Astrocyte of the spinal cord (primary cell): ENCODE measurements at places on chromosomes 1 and 21.

GRCh38 chr1:228922722-228923376, 187.6 kb downstream of the RHOU start:
- DNase-seq: no peak

DNA sequence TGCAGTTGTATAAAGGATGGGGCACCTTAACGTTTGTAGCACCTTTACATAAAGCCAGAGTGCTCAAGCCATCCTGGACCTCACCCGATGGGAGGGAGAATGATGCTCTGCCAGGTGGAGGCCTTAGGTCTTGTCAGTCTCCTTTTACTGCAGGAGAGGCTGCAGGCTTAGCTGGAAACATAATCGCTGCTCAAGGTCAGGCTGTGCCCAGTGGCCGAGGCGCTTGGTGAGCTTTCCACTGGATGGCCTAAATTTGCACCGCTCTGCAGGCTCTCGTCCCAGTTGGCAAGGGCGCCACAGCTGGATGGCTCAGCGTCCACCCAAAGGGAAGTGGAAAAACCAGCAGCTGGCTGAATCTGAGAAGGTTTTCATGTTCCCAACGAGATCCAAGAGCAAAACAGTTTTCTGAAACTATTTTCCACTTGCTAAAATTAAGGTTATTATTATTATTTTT, 438.9 kb downstream of the CAMTA1 start:
- no peak for DNase-seq

DNA sequence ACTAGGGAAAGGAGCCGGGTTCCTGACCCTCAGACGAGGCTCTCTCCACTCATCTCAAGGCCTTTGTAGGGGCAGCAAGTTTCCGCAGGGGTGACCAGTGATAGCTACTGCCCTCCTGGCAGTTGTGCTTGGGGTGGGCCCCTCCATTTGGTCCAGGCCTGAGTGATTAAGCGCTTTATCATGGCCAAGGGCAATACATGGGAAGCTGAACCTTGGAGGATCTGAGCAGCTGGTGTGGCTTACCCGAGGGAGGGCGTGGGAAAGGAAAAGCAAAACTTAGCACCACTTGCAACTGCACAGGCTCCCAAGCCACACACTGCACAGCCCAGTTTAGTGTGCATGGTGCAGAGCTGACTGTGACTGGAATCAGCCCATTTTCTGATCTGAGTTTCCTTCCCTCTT, 47.8 kb downstream of the GADD45A start:
- peak; percentile 75 for DNase-seq

DNA sequence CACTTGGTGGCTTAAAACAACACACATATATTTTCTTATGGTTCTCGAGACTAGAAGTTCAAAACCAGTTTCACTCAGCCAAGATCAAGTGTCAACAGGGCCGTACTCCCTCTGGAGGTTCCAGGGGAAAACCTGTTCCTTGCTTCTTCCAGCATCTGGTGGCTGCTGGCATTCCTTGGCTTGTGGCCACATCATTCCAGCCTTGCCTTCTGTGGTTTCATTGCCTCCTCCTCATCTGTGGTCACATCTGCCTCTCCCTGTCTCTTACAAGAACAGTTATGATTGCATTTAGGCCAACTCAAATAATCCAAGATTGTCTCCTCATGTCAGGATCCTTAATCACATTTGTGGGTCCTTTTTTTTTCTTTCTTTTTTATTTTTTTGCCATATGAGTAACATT, 240.7 kb upstream of the HOOK1 start:
- peak; percentile 93 for DNase-seq

DNA sequence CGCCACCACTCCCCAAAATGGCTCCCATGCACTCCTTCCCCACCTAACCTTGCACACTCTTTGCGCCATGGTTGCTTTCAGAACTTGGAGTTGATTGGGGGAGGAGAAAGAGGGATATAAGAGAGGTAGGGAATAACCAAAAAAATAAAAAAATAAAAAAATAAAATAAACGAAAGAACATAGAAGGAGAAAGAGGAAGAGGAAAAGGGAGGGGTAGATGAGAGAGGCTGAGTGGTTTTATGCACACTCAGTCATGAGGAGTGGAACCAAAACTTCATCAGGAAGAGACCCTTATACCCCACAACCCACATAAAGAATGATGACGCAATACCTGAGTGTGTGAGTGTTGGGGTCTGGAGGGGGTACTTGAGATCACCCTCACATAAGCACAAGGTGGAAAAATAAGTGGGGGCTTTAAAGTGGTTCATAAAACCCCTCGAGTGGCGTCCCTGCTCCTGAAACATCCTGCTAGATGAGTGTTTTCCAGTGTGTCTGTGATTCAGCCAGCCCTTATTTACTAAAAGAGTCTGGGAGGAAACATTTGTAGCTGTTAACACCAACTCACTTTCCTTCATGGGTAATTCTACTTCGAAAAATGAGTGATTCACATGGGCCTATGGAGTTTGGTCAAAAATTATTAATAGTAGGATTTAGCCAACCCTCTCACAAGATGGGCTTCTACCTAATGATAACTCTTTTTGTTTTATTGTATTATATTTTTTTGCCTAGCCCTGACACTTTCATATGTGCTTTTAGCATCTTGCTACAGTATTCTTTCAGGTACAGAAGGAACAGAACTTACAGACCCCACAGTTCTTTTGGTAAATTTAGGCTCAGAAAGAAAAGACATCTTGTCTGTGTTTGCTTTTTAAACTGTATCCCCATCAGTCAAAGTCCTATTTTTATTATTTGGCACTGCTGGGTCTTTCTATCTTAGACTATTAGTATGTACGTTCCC, 5.2 kb downstream of the SLAMF1 start:
- DNase-seq: no peak

GRCh38 chr1:248850124-248850523, 8.8 kb downstream of the ZNF692 start:
- DNase-seq: no peak

DNA sequence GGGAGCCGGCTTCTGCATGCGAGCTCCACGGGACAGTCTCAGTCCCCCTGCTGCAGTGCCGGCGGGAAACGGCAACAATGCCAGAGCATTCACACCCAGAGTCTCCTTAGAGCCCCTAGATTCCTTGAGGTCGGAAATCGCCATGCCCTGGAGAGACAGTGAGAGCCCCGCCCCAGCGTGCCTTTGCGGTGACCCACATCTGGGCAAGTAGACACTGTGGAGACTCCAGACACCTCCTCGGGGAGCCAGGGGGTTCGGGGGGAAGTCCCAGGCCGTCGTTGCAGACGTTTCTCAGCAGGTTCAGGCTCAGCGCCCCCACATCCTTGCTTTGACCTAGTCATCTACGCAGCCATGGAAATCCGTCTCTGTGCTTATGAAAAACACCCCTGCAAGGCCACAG, 81.3 kb upstream of the ARHGEF16 start:
- DNase-seq: no peak

GRCh38 chr1:151340870-151341754, 5.9 kb downstream of the RFX5 start:
- DNase-seq: peak; percentile 85

GRCh38 chr21:25039461-25040380, 567.6 kb downstream of the MRPL39 start:
- DNase-seq: peak; percentile 65

- DNase-seq: no peak
Measured at GRCh38 chr1:91778964-91779363, 107.0 kb downstream of the TGFBR3 start.

GRCh38 chr1:53420341-53420740, 38.9 kb upstream of the DMRTB1 start:
- no peak for DNase-seq

DNA sequence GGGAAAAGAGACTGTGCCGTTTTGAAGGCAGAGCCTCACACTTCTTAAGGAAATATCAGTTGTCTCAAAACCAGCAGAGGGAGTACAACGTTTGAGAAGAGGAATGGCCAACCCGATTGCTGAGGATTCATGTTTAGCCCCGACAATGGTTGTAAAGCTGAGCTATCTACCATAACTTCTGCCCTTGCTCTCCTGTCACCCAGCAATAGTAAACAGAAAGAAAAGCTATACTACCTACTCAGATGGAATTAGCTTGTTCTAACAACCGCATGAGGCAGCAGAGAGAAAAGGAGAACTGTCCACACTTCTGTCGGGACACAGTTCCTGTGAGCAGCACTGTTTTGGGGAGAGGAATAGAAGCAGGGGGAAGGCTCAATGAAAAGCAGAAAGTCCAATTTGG, 91.2 kb downstream of the SLC45A1 start:
- DNase-seq: peak; percentile 75
